ENCODE measurements at places on chromosomes 13 and 19. TPM values are rescaled to one million over a fixed set of nuclear protein-coding genes. Genes with fewer than 3 reads are reported as not detected.

- H3K27ac ChIP-seq, result no peak overlapping the region
- no peak overlapping the region for H3K4me3 ChIP-seq
- peaks cover 6% of the 10 kb centered on the region for H3K27me3 ChIP-seq
- DNase-seq, result no peak
- peaks cover 2% of the 10 kb centered on the region for H3K36me3 ChIP-seq
Measured at GRCh38 chr13:100520936-100521850, 67.4 kb downstream of the GGACT start.

GRCh38 chr13:91381371-91381770 is 17.1 kb upstream of the GPC5 start:
- H3K4me3 ChIP-seq, result no peak overlapping the region
- peaks cover 17% of the 10 kb centered on the region for H3K27me3 ChIP-seq
- no peaks in the 10 kb centered on the region for H3K4me1 ChIP-seq
- no peak for DNase-seq
- no peak overlapping the region for H3K27ac ChIP-seq

The HSPB6 gene
- 0.29 TPM for total RNA-seq

The KLK4 gene
- total RNA-seq, result not detected

- H3K4me1 ChIP-seq, result no peaks in the 10 kb centered on the region
- H3K27me3 ChIP-seq, result no peaks in the 10 kb centered on the region
- H3K36me3 ChIP-seq, result no peaks in the 10 kb centered on the region
- no peak for DNase-seq
- H3K27ac ChIP-seq, result no peak overlapping the region
Measured at GRCh38 chr13:61695147-61695546, 279.5 kb upstream of the PCDH20 start.

DNA sequence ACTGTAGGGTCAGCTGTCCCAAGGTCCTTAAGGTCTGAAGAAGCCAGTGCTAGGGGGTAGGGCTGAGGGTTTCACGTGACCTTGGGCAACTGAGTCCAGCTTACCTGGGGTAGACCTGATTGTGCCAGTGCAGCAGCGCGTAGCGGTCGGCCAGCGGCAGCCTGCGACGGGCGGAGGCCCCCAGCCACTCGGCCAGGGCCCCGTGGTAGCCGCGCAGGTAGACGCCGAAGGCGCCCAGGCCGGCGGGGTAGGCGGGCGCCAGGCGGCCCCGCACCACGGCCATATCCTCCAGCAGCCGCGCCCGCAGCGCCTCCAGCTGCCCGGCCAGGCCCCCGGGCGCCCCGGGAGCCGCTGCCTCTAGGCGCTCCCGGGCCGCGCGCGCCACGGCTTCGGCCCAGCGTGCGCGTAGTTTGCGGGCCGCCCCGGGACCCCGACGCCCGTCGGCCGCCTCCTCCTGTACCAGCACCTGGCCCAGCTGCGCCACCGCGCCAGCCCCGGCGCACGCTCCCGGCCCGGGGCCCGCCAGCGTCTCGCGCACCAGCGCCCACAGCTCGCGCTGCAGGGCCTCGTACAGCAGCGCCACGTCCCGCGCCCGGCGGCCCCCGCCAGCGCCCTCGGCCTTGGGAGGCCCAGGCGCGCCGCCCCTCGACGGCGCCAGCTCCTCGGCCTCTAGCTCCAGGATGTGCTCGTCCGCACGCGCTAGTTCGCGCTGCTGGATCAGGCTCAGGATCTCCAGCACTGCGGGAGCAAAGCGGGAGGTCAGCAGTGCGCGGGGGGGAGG is 10.9 kb downstream of the EXOC3L2 start:
- H3K4me3 ChIP-seq, result no peak overlapping the region
- H3K27ac ChIP-seq, result no peak overlapping the region
- DNase-seq, result no peak
- no peaks in the 10 kb centered on the region for H3K36me3 ChIP-seq

GRCh38 chr19:2782936-2783780 is at the start of gene SGTA:
TSS of gene SGTA (minus strand) at chr19:2783273. CDS start at chr19:2769068, 14,205 bp downstream.
- peak within 1 kb of the TSS; percentile 96 for H3K27ac ChIP-seq
- peak within 1 kb of the TSS; percentile 93 for H3K4me3 ChIP-seq
- H3K27me3 ChIP-seq, result no peaks in the 10 kb centered on the region

GRCh38 chr13:99280166-99280565 is 22.0 kb upstream of the GPR18 start:
- H3K4me1 ChIP-seq, result peaks cover 89% of the 10 kb centered on the region
- no peak for DNase-seq
- peak overlapping the region; percentile 10 for H3K27ac ChIP-seq
- peaks cover 65% of the 10 kb centered on the region for H3K36me3 ChIP-seq
- no peak overlapping the region for H3K4me3 ChIP-seq
- no peaks in the 10 kb centered on the region for H3K27me3 ChIP-seq

The SH2D3A gene
- 31.5 TPM for total RNA-seq

- no peaks in the 10 kb centered on the region for H3K4me1 ChIP-seq
- H3K4me3 ChIP-seq, result no peak overlapping the region
- H3K27me3 ChIP-seq, result no peaks in the 10 kb centered on the region
Measured at GRCh38 chr13:48725271-48725670, 71.5 kb downstream of the CYSLTR2 start.

DNA sequence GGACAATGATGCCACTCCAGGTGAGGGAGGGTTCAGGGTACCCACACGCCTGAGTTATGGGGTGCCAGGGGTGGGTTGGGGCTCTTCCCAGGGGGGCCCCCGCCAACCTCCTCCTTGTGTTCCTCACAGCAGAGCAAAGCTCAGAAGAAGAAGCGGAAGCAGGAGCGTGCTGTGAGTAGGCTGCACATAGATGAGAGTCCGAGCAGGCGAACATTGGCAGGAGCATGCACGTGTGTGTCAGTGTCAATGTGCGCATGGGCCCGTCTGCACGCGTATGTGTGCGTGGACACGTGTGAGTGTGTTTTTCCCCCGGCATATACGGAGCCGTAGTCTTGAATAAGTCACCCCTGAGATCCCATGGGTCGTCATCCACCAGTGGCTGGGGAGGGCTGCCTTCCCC is 12.4 kb upstream of the USE1 start:
- H3K4me3 ChIP-seq, result no peak overlapping the region
- H3K36me3 ChIP-seq, result peaks cover 61% of the 10 kb centered on the region
- H3K27me3 ChIP-seq, result no peaks in the 10 kb centered on the region
- no peaks in the 10 kb centered on the region for H3K4me1 ChIP-seq

- H3K4me1 ChIP-seq, result no peaks in the 10 kb centered on the region
- H3K36me3 ChIP-seq, result no peaks in the 10 kb centered on the region
- no peak overlapping the region for H3K4me3 ChIP-seq
Measured at GRCh38 chr19:4531562-4532165, 3.4 kb downstream of the PLIN5 start.

DNA sequence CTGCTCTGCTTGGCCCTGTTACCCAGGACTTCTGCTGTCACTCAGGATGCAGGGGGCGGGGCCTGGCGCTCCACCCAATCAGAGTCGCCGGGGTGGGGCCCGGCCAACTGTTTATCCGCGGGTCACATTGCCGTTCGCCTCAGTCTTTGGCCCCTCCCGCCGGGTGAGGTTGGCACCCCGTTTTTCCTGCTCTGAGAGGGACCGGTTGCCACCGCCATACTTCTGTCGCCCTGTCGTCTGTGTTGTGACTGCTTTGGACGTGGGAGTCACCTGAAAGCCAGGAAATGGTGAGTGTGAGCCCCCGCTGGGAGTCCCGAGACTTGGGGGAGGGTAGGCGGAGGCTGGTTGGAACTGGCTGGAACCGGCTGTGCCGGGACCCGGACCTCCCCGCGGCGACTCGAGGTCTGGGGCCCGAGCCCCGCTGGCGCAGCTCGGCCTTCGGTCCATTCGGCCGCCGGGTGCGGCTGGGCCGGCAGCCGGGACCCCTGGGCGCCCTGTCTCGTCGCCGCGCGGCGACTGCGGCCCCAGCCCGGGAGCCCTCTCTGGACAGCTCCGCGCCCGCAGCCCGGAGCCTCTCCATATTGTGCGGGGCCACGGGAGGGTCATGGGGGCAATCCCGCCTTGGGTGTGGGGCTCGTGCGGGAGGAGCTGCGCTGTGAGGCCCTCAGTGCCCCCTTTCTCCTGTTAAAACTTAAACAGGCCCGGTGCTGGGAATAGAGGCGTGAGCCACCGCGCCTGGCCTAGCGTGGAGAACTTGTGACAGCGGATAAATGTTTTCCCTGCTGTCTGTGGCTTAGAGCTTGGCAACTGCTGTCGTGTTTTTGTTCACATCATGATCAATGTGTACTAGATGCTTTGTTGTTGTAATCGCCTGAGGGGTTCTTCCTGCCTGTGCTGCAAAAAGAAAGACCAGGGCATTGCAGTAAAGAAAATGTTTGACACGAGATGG is at the start of gene ZNF844:
Gene ZNF844, plus strand, starts transcription at position 142 of the 949 bp plus-strand sequence. Its CDS starts 143 bp downstream, at position 285.
- no peaks in the 10 kb centered on the region for H3K27me3 ChIP-seq
- peak within 1 kb of the TSS; percentile 78 for H3K4me3 ChIP-seq
- H3K4me1 ChIP-seq, result peaks cover 10% of the 10 kb centered on the region
- H3K36me3 ChIP-seq, result peaks cover 6% of the 10 kb centered on the region
- H3K27ac ChIP-seq, result peak within 1 kb of the TSS; percentile 88

The SPC24 gene
- 97.3 TPM for total RNA-seq

DNA sequence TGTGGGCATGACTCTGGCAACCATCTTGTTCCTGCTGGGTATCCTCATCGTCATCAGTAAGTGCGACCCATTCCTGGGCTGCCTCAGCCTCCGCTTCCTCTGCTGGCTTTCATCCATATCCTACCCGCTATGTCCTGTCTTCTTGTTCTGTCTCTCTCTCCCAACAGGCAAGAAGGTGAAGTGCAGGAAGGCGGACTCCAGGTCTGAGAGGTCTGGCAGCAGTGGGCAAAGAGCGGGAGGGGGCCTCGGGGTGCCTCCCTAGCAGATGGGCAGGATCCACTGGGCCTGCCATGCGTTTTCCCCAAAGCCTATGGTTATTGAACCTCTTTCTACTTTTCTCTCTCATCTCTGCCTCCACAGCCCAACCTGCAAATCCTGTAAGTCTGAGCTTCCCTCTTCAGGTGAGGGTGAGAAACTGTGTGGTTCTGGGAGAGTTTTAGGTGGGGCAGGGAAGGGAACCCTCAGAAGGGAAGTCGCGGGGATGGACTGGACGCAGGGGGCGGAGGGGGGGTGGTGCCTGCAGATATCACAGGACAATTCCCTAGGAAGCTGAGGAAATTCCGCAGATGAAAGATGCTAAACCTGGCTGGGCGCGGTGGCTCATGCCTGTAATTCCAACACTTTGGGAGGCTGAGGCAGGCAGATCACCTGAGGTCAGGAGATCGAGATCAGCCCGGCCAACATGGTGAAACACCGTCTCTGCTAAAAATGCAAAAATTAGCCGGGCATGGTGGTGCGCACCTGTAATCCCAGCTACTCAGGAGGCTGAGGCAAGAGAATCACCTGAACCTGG is 3.1 kb upstream of the FXYD5 start:
- peaks cover 25% of the 10 kb centered on the region for H3K36me3 ChIP-seq
- H3K4me3 ChIP-seq, result no peak overlapping the region
- no peak overlapping the region for H3K27ac ChIP-seq
- no peak for DNase-seq

GRCh38 chr19:2488942-2489731 is 13.2 kb downstream of the GADD45B start:
- peaks cover 4% of the 10 kb centered on the region for H3K36me3 ChIP-seq
- H3K4me1 ChIP-seq, result peaks cover 33% of the 10 kb centered on the region
- peak overlapping the region; percentile 13 for H3K27ac ChIP-seq

DNA sequence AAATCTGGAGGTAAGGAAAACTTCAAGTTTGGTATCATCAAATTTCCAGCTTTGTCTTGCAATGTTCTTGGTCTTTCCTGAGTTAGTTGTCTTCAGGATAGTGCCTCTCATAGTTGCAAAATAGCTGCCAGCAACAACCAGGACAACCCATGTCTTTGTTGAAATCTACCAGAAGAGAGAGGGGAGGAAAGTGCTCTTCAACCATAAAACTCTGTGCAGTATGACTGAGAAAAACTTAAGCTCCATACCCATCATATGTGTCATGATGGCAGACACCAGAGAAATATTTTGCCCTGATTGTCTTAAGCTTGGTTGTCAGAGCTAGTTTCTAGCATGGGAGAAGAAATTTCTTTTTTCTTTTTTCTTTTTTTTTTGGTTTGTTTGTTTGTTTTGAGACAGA is 103.3 kb downstream of the SPRY2 start:
- H3K36me3 ChIP-seq, result no peaks in the 10 kb centered on the region
- H3K27me3 ChIP-seq, result no peaks in the 10 kb centered on the region
- DNase-seq, result no peak
- no peak overlapping the region for H3K4me3 ChIP-seq

DNA sequence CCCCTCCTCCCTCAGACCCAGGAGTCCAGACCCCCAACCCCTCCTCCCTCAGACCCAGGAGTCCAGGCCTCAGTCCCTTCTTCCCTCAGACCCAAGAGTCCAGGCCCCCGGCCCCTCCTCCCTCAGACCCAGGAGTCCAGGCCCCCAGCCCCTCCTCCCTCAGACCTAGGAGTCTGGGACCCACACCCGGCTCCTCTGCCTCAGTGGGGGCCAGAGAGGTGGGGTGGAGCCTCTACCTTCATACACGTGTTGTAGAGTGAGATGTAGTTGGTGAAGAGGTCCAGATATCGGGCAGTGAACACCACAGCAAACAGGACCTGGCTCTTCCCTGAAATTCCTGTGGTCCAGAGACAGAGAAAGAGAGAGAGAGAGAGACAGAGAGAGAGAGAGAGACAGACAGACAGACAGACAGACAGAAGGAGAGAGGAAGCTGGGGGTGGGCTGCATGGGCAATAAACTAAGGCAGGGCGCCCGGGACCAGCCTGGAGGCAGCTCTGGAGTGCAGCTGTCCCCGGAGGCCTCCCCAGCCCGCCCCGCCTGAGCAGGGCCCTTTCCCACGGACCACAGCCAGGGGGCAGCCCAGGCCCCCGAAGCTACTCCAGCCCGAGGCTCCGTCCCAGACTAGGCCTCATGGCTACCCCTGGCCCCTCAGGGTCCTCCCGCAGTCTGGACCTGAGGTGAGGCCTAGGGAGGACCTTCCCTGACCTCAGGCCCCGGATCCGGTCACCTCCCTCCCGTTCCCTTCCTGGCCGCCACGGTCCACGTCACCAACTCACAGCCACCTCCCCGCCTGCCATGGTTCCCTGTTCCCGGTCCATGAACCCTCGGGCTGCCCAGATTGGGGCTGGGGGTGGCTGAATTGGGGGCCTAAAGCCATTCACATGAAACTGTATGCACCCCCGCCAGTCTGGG is 907 bp downstream of the KDELR1 start:
- H3K27me3 ChIP-seq, result peaks cover 30% of the 10 kb centered on the region
- DNase-seq, result peak; percentile 68
- H3K27ac ChIP-seq, result peak overlapping the region; percentile 96
- H3K4me1 ChIP-seq, result peaks cover 28% of the 10 kb centered on the region
- H3K36me3 ChIP-seq, result peaks cover 19% of the 10 kb centered on the region

The ZNF829 gene
- 7.3 TPM for total RNA-seq

GRCh38 chr19:19595171-19595701 is 23.3 kb downstream of the PBX4 start:
- H3K27me3 ChIP-seq, result no peaks in the 10 kb centered on the region
- DNase-seq, result no peak
- H3K36me3 ChIP-seq, result peaks cover 60% of the 10 kb centered on the region

The LGALS4 gene
- total RNA-seq, result 2.1 TPM

The OR10H1 gene
- not detected for total RNA-seq

DNA sequence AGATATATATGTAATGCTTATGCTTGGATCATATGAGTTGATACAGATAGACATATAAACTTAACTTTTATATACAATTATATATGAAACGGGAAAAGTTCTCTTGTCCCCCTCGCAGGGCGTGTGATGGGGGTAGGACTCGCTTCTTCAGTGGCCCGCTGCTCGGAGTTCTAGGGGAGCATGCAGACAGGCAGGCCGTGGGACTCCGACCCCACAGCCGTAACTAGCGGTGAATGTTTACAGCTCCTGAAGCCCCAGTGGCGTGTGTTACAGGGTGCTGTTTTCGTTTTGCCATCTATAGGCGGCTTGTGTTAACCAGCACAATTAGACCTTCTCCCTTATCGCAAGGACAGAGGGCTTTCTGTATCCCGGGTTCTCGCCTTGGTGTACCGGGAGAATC is 1899.8 kb downstream of the PCDH9 start:
- H3K27me3 ChIP-seq, result no peaks in the 10 kb centered on the region
- H3K4me3 ChIP-seq, result no peak overlapping the region
- H3K27ac ChIP-seq, result no peak overlapping the region

GRCh38 chr19:639253-640160 is at the start of gene FGF22:
TSS of gene FGF22 (plus strand) at chr19:639879. CDS start at chr19:639926, 47 bp downstream.
- H3K27me3 ChIP-seq, result peaks cover 2% of the 10 kb centered on the region
- no peaks in the 10 kb centered on the region for H3K36me3 ChIP-seq
- peak within 1 kb of the TSS; percentile 69 for H3K27ac ChIP-seq
- DNase-seq, result peak; percentile 95
